Activated T-helper 17 cell treated with anti-CD3 and anti-CD28 coated beads, Interleukin-2, amount 50 U/mL, for 72 hours (primary cell): ENCODE measurements at places on chromosomes 1 and 21.
A peak's percentile ranks its signal among the peaks of the same experiment; 100 is the strongest.

GRCh38 chr1:74673351-74674111, at the start of gene ERICH3:
ERICH3 (minus strand) TSS chr1:74673792; CDS start chr1:74673519, 273 bp downstream.
- no peak for ATAC-seq

DNA sequence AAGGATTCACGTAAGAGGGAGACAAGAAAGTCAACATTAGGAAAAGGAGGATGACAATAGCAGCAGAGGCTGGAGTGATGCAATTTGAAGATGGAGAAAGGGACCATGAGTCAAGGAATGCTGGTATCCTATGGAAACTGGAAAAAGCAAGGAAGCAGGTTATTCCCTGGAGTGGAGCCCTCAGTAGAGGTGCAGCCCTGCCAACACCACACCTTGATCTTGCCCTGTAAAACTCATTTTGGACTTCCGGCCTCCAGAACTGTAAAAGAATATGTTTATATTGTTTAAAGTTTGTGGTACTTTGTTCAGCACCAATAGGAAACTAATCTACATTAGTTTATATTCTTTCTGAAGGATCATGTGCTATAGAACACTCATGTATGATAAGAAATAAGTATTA, 19.6 kb upstream of the CLDN17 start:
- ATAC-seq = no peak

- no peak for ATAC-seq
These were observed 24.9 kb downstream of the CSMD2 start for GRCh38 chr1:34140011-34140676.

DNA sequence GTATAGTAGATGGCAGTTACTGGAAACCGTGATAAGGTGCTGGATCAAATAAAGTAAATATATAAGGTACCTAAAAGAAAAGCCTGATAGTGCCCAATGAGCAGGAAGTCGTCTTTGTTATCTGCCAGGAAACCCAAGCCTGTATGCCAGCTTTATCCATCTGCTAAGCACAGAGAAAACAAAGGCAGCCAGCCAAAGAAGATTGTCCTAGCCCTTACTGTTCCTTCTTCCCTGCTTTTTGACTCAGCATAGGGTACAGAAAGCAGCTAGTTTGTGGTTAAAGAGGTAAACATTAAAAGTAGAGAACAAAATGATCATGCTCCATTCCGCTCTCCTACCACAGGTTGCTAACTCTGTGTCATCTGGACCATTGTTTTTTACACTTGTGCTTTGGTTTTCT, 10.1 kb downstream of the KRTAP22-2 start:
- ATAC-seq = no peak

GRCh38 chr1:64896551-64896950, 69.8 kb downstream of the JAK1 start:
- no peak for ATAC-seq

DNA sequence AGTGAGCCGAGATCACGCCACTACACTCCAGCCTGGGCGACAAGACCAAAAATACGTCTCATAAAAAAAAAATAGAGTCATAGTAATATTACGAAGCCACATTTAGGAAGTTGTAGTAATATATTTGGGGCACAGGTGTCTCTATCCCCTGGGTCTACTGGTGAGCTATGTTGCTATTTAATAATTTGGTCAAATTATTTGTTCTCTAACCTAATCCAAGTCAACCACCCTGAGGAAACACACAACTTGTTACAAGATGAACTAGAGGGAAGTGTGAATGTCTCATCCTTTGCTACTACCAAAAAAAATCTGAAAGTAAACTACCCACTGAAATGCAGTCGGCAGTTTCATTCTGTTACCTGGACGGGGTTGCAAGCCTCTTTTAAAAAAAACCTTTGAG, 35.3 kb downstream of the RGS8 start:
- ATAC-seq = no peak

DNA sequence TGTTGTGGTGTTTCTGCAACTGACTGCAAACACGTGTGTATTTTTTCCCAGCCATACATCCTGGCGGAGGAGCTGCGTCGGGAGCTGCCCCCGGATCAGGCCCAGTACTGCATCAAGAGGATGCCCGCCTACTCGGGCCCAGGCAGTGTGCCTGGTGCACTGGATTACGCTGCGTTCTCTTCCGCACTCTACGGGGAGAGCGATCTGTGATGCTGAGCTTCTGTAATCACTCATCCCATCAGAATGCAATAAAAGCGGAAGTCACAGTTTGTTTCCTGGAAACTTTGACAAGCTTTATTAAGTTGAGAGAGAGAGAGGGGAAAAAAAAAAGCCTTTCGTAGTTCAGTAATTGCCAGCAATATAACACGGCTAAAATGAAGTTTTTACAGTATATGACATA, 32.7 kb upstream of the MTR start:
- no peak for ATAC-seq

- peak; percentile 22 for ATAC-seq
These were observed 734 bp downstream of the MED18 start for GRCh38 chr1:28329395-28330153.
